ENCODE measurements at places on chromosomes 5 and 9. TPM values are rescaled to one million over a fixed set of nuclear protein-coding genes. Genes with fewer than 3 reads are reported as not detected.

The FGF18 gene
- total RNA-seq: 0.17 TPM

The NRARP gene
- total RNA-seq: 2.0 TPM

The OR13J1 gene
- total RNA-seq: not detected

The LMX1B gene
- not detected for total RNA-seq

The ABLIM3 gene
- 0.19 TPM for total RNA-seq

The LCN9 gene
- total RNA-seq: not detected

The GPR150 gene
- 1.7 TPM for total RNA-seq

DNA sequence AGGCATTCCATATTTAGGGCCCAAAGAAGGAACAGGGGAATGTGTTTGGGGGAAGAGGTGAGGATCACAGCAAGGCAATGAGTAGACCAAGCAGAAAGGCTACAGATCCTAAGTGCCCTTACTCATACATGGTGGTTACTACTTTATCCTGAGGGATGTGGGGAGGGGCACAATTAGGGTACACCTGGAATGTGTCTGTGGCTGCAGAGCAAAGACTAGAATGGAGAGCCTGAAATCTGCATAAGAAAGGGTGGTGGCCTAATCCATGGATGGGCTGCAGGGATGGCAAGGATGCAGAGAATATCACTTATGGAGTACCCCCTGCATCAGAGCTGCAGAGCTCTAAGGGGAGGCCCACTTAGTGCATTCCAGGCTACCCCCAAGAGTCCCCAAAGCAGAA, 352.6 kb upstream of the TRPC7 start:
- no peak for DNase-seq

DNA sequence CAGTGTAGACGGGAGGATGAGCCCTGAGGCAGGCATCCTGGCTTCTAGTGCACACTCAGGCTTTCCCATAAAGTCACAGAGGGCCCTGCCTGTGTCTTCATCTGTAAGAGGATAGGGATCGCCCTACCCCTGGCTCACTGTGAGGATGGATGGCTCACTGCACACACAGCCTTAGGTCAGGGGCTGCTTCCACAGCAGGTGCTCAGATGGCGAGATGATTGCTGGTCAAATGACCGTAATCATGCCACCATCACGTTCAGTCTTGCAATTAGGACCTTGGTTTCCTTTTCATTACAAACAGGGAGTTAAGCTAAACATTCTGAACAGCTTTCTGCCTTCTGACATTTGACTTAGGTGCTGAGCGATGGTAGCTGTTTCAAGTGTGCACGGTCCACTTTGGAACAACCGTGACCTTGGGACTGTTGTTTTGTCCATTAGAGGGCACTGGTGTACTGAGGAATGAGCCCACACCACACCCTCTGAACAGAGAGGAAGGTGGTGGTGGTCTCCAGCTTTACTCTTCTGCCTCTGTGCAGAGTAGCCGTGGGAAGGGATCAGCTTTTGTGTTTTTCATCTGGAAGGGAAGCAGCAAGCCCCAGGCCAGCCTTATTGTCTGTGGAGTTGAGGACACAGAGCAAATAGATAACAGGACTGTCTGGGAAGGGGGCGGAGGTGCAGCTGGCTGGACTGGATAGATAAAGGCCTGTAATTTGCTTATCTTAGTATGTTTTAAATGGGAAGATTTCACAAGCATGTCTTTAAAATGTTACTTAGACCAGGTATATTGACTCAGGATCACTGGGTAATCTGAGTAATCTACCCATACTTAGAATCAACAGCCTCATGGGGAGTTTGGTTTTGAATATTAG, 183.1 kb downstream of the TRIO start:
- no peak for DNase-seq

DNA sequence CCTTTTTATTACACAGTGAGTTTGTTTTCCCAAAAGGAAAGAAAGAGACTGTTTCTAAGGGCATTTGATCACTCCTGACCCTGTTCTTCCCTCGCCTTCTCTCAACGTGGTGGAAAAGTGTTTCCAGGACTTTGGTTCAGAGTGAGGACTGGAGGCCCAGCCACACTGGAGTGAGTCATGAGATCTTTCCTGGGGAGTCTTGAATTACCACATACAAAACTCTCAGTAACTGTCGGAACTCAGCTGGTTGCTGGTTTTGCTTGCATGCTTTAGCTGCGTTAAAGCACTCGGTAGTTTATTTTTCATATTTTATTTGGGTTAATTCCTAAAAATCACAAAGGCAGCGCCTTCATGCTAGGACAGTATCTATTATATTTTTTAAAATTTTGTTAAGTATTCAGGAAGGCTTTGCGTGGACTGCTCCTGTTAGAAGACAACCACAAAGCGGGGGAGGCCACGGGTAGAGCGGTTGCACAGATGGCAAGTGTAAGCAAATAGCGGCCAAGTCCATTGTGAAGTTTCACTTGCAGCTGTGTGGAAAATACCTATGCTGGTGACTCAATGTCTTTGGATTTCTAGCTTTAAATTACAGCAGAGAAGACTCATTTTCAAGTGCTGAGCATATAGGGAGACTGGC, 77.7 kb downstream of the ARSB start:
- DNase-seq: no peak

- DNase-seq: no peak
Measured at GRCh38 chr5:140468188-140468587, 66.6 kb downstream of the ANKHD1 start.

GRCh38 chr9:87119328-87119881, 172.1 kb upstream of the GAS1 start:
- no peak for DNase-seq

GRCh38 chr5:5278201-5278814, 138.2 kb downstream of the ADAMTS16 start:
- no peak for DNase-seq

DNA sequence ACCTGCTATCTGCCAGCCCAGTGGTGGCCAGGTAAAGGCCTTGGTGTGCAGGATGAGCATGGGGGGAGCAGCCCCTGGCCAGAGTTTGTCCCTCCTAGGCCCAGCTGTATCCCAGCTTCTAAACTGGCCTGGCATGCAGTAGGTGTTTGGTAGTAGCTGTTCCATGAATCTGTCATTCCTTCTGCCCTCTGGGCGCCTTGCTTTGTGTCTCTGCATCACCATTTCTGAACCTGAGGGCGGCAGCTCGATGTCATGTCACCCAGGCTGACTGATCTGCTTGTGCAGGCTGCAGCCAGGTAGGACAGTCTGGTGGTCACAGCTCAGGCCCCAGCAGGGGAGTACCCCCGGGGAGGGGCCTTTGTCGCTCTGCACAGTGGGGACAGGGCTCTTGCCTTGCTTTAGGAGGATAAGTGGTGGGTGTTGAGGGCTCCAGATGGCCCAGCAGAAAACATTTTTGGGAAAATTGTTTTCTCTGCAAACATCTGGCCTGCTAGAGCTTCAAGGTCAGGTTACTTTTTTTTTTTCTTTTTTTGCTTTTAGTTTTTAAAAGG, 4.6 kb upstream of the SUSD3 start:
- DNase-seq: no peak
